Activated CD4-positive, CD25-positive, alpha-beta regulatory T cell treated with anti-CD3 and anti-CD28 coated beads, Interleukin-2, amount 50 U/mL, for 24 hours (primary cell): ENCODE measurements at places on chromosomes 11 and 22.

- ATAC-seq = no peak
Observed at GRCh38 chr22:43293259-43293654, 49.9 kb downstream of the SCUBE1 start.

DNA sequence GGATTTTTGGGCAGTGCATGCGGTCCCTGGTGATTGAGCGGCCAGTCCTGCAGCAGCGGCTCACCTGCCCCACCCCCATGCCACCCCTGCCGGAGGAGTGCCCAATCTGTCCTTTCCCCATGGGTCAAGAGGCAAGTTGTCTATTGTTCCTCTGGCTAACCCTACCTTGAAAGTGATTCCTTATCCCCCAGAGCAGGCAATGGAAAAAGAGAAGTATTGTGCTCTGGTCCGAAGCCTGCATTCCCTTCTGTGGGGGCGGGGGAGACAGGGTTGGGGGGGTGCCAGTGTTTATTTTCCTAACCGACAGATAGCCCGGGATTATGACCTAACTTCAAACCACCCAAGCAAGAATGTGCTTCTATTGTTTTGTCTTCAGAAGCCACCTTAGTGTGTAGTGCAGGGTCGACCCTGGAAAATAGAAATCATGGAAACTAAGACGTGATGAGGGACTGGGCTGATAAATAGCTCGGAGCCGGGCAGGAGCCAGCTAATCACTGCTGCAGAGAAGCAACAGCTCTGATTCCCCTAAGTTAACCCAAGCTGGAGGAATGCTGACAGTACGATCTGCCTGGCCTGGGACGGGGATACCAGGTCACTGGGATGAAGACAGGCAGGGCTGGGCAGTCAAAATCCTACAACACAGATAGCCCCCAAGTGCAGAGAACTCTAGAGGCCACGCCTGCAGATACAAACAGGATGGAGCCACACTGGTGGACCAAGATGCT lies 38.7 kb upstream of the ATXN10 start:
- ATAC-seq = no peak

DNA sequence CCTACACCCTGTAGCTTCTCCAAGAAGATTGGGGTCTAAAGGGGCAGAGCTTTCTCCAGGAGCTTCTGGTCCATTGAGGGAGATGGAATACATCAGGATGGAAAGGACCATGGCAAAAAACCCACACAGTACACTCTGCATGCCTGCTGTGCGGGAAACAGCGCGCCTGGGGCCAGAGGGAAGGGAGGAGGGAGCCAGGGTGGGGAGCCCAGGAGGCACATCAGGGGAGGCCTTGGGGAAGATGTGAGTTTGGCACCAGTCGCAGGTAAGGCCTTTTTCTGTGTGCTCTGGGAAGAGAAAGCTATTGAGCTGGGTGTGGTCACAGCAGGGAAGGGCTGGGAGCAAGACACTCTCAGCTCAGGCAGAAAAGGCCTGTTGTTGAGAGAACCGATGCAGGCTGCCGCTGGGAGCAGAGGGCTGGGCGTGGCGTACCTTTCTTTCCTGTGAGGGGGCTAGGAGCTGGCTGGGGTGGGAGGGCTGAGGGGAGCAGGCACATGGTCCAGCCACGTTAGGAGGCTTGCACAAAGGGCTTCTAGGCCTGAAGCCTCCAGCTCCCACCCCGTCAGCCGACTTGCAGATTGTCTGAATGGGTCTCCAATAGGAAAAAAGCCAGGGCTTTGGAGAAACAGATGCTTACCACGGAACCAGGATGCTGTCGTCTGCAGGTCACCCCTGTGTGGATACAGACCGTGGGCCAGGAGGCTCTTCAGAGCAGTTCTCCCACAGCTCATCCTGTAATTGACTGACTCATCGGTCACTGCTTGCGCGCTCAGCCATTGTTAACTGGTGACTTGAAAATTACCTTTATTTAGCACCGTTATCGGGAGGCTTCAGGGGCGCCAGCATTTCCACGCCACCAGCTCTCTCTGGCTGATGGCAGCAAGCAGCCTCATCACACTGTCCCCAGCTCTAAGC lies 237.3 kb downstream of the ST3GAL4 start:
- ATAC-seq = no peak

DNA sequence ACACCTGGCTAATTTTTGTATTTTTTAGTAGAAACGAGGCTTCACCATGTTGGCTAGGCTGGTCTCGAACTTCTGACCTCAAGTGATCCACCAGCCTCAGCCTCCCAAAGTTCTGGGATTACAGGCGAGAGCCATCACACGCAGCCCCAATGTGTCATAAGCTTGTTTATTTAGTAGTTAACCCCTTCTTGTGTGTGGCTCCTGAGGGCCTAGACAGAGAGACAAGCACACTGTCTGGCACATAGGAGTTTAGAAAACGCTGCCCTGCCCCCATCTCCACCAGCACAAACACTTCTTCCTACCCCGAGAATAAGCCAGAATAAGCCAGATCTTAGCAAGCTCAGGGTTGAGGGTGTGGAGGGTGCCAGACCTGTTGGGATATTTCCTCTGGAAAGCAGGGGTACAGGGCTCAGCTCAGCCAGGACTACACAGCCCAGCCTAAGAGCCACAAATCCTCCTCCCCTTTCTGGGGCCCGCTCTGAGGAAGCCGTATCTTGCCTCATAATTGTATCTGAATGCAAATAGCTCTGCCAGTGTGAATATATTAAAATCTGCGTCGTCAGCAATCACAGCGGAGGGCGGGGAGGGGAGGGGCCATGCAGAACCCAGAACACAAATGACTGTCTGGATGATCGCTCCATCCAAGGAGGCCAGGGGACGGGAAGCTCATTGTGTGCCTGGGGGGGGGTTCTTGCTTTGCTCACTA lies 247.3 kb downstream of the MN1 start:
- no peak for ATAC-seq

GRCh38 chr11:112613051-112613972 lies 347.9 kb upstream of the NCAM1 start:
- ATAC-seq = no peak

DNA sequence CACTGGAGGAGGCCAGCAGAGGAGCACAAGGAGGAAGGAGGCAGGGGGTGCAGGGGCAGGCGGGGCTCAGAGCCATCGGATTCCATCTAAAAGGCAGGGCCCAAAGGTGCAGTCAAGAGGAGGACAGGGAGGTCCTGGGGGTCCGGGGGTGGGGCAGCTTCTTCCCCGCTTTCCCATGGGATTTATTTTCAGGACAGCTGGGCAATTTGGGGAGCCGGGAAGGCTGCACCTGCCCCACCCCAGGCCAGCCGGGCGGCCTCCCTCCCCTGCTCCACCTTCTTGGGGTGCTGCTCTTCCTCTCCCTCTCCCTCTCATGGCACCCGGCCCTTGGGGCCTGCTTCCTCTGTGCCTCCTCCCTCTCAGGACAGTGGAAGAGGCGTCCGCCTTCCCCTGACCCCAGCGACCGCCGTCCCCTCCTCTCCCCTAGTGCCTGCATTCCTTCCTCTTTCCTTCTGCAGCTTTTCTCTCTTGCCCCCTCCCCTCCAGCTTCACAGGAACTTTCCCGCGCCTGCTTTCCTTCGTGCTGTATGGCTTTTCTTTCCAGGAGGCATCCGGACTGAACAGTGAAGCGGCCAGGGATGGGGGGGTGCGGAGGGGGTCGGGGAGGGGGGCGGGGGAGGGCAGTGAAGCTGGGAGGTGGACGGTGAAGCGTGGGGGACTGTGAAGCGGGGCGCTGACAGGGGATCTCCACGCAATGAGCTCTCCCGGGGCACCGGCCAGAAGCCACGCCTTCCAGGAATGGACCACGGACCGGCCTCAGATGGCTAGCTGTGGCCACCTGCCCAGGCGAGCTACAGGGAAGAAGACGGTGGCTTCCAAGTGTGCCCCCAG lies 26.9 kb downstream of the APOBEC3H start:
- no peak for ATAC-seq

DNA sequence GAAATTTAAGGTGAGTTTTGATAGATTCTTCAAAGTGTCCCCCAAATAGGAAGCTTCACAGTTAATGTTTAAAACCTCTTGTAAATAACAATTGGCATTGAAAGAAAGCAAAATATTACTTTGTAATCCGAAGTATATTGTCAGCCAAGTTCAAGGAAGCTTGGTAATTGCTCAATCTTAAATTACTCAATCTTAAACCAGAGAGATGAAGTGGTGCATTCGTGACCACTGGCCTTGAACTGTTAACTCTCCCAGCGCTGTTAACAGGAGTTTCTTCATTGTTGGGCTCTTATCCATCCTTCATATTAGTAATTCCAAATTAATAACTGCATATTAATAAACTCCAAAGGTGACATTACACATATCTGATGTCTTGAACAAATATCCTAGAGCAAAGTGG lies 20.6 kb upstream of the FDX1 start:
- ATAC-seq = no peak

DNA sequence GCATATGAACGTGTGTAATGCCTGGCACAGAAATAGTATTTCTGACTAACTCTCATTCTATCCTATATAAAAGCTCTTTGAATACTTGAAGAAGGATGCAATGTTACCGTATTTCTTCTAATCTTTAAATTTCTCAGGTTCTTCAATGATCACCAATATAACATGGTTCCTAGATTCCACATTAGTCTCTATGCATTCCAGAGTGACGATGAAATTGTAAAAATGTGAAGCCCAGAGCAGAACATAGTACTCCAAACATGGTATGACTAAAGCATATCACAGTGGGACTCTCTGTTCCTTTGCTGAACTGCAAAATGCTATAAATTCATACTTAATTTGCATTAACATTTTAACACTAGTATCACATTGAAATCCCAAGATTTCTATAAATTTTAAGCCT lies 877.6 kb upstream of the CHORDC1 start:
- ATAC-seq = no peak

DNA sequence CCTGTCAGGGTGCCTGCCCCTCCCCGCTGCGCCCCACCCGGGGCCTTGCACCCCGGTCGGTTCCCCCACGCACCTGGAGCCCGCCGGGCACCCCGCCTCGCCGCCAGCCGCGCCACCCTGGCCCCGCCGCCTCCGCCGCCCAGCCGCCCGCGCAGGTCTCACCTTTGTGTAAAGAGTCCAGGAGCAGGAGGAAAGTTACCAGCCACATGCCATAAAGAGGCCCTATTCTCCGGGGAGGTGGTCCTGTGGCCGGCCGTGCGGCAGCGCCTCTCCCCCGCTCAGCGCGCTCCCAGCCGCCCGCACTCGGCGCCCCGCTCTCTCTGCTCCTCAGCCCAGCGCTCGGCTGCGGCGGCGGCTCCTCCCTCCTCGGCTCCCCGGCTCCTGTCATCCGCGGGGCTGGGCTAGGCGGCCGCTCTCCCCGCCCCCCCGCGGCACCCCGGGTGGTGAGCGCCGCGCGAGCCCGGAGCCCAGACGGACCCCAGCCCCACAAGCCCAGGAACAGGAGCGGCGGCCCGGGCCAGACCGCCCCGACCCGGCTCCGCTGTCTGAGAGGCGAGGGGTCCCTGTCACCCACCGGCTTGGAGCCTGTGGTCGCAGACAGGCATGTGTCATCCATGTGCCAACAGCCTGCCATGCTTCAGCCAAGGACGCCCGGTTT lies at the start of gene DSCAML1:
Gene DSCAML1, minus strand, starts transcription at position 345 of the 658 bp plus-strand sequence. Its CDS starts 137 bp downstream, at position 208.
- peak; percentile 84 for ATAC-seq

DNA sequence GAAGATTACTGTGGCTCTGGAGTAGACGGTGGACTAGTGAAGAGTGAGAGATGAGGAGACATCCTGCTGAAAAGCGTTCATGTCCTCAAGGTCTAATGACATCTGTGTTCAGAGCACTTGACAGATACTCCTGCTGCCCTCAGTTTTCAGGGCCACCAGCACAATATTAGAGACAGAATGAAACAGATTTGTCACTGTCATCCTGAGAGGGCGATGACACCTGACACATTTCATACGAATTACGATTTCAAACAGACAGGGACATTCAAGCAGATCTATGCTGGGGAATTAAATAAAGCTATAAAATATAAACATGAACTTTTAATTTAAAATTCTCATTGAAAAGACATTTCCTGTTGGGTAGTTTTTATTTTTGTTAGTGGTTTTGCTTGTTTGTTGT lies 29.1 kb downstream of the SVIP start:
- no peak for ATAC-seq

DNA sequence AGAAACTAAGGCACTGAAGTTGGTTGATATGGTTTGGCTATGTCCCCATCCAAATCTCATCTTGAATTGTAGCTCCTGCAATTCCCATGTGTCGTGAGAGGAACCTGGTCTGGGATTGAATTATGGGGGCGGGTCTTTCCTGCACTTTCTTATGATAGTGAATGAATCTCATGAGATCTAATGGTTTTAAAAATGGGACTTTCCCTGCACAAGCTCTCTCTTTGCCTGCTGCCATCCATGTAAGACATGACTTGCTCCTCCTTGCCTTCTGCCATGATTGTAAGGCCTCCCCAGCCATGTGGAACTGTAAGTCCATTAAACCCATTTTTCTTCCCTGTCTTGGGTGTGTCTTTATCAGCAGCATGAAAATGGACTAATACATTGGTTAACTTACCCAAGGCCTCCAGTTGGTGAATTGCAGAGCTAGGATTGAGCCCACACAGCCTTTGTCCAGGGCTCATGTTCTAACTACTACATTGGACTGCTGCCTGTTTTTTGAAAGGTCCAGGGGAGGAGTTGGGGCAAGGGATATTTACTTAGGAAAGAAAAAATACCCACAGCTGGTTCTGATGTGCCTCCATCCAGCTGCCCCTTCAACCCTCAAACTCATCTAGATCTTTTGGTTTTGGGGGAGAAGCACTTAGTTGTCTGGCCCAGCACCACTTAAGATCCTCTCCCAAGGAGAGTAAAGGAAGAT lies 107.8 kb upstream of the NAV2 start:
- ATAC-seq = no peak

DNA sequence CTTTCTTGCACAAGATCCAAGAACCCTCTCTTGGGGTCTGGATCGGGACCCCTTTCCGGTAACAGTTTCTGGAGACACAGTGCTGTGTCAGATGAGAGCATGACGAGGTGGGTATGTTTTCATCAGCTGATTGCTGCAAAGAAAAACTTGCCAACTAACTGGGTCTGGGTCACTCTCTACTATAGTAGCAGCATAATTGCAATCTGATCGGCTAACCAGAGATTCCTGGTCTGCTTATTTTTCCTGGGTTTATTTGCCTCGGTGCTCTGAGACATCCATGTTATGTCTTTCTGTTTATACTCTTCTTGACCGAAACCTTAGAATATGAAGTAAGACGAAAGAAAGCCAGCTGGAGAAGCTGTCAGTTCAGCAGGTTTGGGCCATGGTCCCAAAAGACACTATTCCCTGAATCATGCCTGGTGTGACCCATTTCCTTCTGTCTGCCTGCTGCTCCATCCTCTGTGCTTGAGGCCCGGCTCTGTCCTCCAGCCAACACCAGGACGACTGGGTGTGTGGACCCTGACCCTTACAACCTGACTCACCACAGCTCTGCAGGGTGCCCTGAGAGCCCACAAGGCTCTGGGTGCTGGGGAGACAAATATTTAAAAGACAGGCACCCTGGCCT lies 24.1 kb upstream of the CLMP start:
- ATAC-seq = no peak

DNA sequence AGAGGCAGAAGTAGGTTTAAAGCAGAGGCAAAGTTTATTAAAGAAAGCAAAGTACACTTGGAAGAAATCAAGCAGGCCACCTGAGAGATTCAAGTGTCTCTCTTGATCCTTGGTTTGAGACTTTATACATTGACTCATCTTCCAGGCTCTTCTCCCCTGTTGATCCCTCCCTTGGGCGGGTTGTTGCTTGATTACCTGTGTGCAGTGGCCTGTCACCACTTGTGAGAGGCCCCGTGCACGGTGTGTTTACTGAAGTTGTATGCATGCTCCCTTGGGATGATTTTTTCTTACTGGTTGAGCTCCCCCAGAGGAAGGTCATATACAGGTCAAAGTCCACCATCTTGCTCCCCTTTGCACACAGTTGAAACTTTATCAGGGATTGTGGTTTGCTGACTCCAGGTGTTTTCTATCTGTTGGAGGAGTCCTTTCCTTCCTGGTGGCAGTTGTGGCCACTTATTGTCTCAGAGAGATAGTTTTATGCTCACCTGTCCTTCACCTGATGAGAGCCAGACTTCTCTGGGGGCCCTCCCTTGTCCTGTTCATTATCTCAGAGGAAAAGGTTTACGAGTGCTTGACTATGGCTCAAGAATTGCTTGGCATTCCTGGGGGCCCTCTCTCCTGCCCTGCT lies 16.3 kb upstream of the RBMXL2 start:
- no peak for ATAC-seq
